ENCODE measurements at places on chromosomes 11 and 22. TPM values are rescaled to one million over a fixed set of nuclear protein-coding genes. Genes with fewer than 3 reads are reported as not detected.

DNA sequence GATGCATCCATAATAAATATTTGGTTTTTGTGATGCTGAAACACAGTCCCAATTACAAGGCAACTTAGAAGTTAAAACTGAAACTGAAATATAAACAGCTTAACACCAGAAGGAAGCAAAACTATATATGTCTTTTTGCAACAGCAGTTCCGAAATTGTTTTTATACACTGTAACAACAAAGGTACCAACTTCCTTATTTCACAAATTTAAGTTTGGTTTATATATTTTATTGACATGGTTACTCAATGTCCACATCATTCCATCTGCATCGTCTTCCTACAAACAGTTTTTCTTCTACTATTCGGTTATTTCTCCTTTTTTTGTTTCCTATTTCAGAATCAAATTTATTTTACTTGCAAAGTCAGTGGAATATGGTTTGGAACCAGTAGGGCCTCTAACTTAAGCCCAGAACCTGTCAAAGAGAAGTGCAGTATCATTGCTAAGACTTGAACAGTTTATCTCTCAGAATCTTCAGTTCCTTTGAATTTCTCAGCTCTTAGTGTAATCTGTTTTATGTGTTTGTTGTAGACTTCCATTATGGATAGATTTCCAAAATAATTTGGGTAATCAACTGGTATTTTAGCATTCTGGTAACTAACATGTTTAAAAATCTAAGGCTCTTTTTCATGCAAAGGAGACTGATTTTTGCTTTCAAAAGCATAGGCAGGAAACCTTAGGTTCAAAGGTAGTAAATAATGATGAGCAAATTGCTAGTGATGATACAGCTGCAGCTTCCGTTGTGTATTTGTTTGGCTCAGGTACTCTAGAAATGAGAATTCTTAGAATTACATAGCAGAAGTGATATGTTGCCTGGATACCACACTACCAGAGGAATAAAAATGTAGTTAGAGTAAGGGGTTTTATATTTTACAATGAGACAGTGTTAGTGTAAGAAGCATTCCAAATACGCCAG is 8.2 kb upstream of the HSPA8 start:
- no peak for DNase-seq

GRCh38 chr22:37115032-37115431 is 5.5 kb upstream of the TMPRSS6 start:
- DNase-seq: no peak

GRCh38 chr11:1179641-1180040 is 21.9 kb downstream of the MUC5AC start:
- no peak for DNase-seq

Gene KLHDC7B
- total RNA-seq: 8.0 TPM

GRCh38 chr11:65524014-65524740 is 706 bp upstream of the SCYL1 start:
- DNase-seq: no peak

All from activated CD4-positive, alpha-beta memory T cell treated with anti-CD3 and anti-CD28 coated beads, Interleukin-2, amount 10 ng/mL, durations not matched to agents 7 days and 5 days (primary cell).